Fibroblast of skin of right quadriceps (primary cell): ENCODE measurements at places on chromosomes 12 and 14.

GRCh38 chr14:95668235-95668772, 17.9 kb upstream of the TCL1B start:
- DNase-seq, result no peak

- peak; percentile 50 for DNase-seq
These were observed 1.7 kb downstream of the CCND2 start for GRCh38 chr12:4275016-4275869.

DNA sequence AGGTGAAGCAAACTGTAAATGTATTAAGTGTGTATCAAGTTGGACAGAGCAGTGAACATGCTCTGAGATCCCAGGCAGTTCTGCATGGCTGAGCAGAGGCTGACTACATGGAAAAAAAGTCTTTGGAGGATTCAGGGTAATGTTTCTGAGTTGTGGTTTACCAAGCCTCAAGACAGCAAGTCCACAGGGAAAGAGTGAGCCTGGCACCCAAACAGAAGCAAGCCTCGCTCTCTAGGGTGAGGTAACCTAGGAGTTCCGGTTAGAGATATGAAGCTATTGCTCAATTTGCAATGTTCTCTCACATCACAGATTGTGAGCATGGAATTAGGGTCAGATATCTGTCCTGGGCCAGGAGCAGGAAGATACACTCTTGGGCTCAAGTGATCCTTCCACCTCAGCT, 158.6 kb downstream of the MON2 start:
- DNase-seq, result peak; percentile 42

- DNase-seq, result no peak
These were observed 232.6 kb downstream of the VRK1 start for GRCh38 chr14:97029800-97030199.

DNA sequence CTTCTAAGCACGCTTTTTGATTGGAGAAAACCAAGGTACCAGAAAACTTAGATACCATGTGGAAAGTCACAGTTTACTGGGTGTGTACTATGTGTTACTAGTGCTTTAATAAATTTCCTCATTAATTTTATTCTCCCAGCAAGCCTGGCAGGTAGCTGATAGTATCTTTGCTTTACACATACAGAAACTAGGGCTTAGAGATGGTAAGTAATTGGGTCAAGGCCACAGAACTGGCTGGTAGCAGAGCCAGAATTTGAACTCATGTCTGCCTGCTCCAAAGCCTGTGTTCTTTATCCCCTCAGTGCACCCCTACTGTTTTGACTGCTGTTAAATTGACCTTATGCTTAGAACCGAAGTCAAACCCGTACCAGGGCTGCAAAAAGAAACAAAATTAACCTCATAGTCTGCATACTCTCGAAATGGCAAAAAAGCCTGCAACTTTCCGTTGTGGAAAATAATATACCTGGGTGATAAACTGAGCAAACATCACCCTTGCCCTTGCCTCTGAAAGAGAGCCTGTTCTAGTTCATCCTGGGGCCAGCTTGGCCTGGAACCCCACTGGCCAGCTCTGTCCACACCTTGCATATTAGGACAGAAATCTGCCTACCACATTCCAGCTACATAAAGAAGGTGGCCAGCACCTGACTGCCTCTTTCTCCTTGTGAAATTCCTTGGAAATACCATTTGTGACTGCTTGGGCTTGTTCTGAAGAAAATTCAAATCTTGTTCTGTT, 118.9 kb downstream of the ETV6 start:
- DNase-seq, result no peak

- DNase-seq, result peak; percentile 7
These were observed 39.8 kb downstream of the BORCS5 start for GRCh38 chr12:12396694-12397093.

DNA sequence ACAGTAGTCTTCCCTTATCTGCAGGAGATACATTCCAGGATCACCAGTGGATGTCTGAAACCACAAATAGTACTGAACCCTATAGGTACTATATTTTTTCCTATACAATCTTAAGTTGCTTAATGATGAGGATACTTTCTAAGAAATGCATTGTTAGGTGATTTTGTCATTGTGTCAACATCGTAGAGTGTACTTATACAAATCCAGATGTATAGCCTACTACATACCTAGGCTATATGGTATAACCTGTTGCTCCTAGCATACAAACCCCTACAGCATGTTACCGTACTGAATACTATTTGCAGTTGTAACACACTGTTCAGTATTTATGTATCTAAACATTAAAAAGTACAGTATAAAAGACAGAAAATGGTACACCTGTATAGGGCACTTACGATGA, 165.9 kb downstream of the SLC35F4 start:
- no peak for DNase-seq

- no peak for DNase-seq
These were observed 9.4 kb upstream of the MORN3 start for GRCh38 chr12:121678716-121679300.

DNA sequence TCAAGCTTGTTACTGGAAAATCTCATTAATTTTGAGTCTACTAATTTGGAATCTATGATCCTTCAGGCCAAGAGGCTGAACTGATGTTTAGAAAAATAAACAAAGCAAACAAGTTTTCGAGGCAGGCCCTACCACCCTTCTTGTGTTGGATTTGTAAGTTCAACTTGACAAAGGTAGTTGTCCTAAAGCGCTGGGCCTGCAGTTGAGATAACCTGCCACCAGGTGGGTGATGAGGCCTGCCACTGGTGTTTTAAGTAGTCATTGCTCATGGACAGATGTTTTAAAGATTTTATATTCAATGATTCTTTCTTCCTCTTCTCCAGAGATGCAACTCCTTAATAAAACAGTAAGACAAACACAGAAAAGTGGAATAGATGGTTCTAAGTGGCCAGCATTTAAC, 19.4 kb downstream of the ACVRL1 start:
- peak; percentile 23 for DNase-seq

GRCh38 chr12:89484470-89484869, 40.1 kb downstream of the GALNT4 start:
- DNase-seq, result peak; percentile 3

GRCh38 chr14:29643433-29644211, 284.0 kb downstream of the PRKD1 start:
- peak; percentile 42 for DNase-seq

- DNase-seq, result peak; percentile 43
These were observed 24.8 kb downstream of the BCL11B start for GRCh38 chr14:99247101-99247729.

- DNase-seq, result no peak
These were observed 399.2 kb downstream of the LRIG3 start for GRCh38 chr12:58521152-58521551.

- DNase-seq, result no peak
These were observed 90.6 kb downstream of the SLC25A47 start for GRCh38 chr14:100413699-100414098.

DNA sequence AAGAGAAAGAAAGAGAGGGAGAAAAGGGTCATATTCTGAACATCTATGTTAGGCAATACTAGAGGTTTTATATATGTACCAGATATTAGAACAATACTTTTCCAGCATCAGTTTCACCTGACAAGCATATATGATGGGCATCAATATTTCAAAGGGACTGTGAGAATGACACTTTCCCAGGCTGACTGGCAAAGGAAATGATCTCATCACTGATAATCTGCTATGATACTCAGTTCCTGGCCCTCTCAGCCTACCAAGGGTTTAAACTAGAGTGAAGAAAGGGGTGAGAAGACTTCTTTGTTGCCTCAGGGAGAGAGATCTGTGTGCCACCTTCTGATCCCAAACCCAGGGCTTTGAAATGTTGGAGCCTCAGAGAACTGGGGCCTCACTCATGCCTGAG, 183.5 kb downstream of the TTC8 start:
- no peak for DNase-seq

- DNase-seq, result peak; percentile 13
These were observed 32.1 kb downstream of the GALNT16 start for GRCh38 chr14:69291891-69292561.

DNA sequence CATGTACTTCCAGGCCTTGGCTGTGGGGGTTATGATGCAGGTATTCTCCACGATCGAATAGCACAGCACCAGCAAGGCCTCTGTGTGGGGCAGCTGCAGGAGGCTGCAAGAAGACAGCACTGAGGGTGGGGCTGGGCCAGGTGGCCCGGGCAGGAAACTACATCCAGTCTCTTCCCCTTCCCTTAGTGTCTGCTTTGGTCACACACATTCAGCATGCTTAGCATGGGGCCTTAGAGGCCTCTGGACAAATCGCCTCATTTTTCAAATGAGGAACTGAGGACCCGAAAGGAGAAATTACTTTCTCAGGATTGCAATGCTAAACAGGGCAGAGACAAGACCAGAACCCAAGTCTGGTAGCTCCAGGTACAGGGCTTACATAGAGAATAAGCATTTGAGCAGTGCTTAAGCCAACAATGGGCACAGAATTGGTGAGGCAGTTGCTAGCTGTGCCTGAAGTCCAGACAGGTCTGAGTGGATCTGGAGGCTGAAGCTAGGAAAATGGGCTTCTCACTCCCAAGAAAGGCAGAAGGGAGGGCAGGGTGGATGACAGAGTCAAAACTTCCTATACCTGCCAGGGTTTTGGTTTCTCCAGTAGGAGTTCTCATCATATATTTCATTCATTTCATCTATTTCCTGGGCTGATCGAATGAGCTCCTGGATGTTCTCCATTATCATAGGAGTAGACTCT, 3.5 kb downstream of the ACRBP start:
- no peak for DNase-seq

- no peak for DNase-seq
These were observed 32.6 kb downstream of the P2RX7 start for GRCh38 chr12:121165316-121165715.

DNA sequence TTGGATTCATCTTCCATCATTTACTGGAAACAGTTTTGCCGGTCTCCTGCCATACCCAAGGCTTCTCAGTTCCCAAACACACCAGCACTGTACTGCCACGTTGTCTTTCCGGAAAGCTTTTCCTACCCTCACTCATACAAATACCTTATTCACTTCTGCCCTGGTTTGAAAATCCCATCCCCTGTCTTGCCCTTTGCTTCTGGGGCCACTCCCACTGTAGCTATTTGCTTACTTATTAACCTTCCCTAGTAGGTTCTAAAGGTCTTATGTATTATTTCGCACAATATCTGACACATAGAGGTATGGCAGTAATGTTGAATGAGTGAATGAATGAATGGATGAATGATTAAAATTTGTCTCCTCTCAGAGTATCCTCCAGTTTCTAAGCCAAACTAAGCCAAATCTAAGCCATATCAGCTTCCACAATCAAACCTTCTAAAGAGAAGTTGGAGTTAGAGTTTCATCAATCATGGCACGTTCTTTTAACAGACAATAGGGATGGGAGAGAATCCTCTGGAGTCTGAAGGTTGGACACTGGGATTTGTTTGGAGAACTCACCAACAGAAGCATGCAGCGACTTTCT, 18.6 kb downstream of the TSPAN8 start:
- no peak for DNase-seq

GRCh38 chr14:58701156-58701555, 63.4 kb downstream of the DACT1 start:
- DNase-seq, result no peak

GRCh38 chr14:20093442-20093841, 17.1 kb upstream of the OR4K17 start:
- DNase-seq, result no peak

- DNase-seq, result no peak
These were observed 4.8 kb upstream of the SNRNP35 start for GRCh38 chr12:123453165-123453564.

GRCh38 chr12:122117979-122118378, 39.4 kb downstream of the MLXIP start:
- DNase-seq, result no peak

GRCh38 chr14:89280600-89280999, 136.4 kb downstream of the FOXN3 start:
- DNase-seq, result no peak

GRCh38 chr12:93165384-93165932, 212.3 kb upstream of the NUDT4 start:
- no peak for DNase-seq

DNA sequence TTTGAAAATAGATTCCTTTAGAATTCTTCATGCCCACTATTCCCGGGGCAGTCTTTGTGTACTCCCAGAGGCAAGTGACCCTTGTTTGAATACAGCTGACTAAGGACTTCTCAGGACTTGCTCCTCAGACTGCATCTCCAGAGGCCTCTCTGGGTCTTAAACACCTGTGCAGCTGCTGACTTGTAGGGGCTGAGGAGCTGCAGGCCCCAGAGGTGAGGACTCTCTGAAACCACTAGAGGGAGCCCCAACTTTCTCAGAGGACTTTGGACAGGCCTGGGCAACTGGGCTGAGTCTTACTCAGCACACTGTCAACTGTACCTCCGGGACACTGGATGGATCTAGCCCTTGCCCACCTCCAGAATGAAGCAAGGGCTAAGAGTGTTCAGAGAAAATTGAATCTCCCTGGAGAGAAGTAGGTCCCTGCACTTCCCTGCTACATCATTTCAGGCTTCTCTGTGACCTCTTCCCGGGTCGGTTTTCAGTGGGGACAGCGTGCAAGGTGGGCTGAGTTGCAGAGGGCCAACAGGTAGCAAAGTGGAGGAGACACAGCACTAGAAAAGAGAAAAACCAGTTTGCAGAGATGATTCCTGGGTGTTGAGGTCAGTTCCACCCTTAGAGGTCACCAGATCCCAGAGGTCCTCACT, 164.6 kb downstream of the TMEM117 start:
- DNase-seq, result peak; percentile 29

- no peak for DNase-seq
These were observed 31.8 kb downstream of the SLC16A7 start for GRCh38 chr12:59627582-59627981.
